HT-29 (cell line): ENCODE measurements at places on chromosomes 2 and 18. TPM values are rescaled to one million over a fixed set of nuclear protein-coding genes. Genes with fewer than 3 reads are reported as not detected.
A peak's percentile ranks its signal among the peaks of the same experiment; 100 is the strongest.

Gene GCKR
- total RNA-seq: 0.76 and 1.4 TPM in 2 replicates

Gene DOCK10
- total RNA-seq: not detected in 2 replicates

Gene OTOF
- under 0.01 TPM in 1 of 2 replicates, not detected in the other for total RNA-seq

- DNase-seq: no peak
Measured at GRCh38 chr2:224410946-224411561, 9.1 kb upstream of the FAM124B start.

- DNase-seq: no peak
Measured at GRCh38 chr2:215260097-215260677, 51.7 kb upstream of the ATIC start.

GRCh38 chr2:215843579-215843978 lies 169.8 kb downstream of the MREG start:
- DNase-seq: no peak

- no peak for DNase-seq
Measured at GRCh38 chr18:49094136-49094535, 143.4 kb upstream of the SMAD7 start.

- DNase-seq: peak; percentile 10
Measured at GRCh38 chr2:99653433-99653832, 163.6 kb upstream of the REV1 start.

DNA sequence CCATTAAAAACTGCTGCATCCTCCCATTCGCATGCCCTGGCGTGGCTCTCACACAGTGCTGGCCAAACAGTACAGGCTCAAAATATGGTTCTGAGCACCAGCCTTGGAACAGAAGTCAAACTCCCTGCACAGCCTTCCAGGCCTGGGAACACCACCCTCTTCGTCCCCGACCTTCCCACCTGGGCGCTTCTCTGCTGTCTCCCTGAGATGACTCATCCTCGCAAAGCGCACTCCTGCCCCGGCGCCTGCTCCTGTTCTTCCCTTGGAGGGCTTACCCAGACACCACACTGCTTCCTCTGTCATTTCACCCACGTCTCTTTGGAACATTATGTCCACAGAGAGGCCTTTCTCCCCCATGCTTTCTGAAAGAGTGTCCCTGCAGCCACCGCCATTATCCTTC lies 172.7 kb downstream of the L3MBTL4 start:
- no peak for DNase-seq

DNA sequence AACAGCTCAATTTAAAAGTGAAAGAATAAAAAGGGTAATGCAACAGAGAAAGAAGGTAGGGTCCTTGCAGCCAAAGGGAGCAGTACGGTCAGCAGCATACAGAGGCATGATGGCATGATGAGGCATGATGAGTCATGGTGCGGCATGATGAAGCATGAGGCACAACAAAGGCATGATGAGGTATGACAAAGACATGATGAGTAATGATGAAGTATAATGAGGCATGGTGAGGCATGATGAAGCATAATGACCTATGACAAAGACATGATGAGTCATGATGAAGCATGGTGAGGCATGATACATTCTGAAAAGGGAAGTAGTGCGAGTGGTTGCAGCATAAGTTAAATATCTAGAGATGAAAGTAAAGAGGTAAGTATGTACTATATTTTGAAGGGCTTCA lies 673.2 kb downstream of the TMEM182 start:
- DNase-seq: no peak

- no peak for DNase-seq
Measured at GRCh38 chr18:57776767-57777166, 26.3 kb downstream of the ATP8B1 start.

- DNase-seq: peak; percentile 81
Measured at GRCh38 chr2:112749755-112750559, 14.5 kb downstream of the CKAP2L start.

DNA sequence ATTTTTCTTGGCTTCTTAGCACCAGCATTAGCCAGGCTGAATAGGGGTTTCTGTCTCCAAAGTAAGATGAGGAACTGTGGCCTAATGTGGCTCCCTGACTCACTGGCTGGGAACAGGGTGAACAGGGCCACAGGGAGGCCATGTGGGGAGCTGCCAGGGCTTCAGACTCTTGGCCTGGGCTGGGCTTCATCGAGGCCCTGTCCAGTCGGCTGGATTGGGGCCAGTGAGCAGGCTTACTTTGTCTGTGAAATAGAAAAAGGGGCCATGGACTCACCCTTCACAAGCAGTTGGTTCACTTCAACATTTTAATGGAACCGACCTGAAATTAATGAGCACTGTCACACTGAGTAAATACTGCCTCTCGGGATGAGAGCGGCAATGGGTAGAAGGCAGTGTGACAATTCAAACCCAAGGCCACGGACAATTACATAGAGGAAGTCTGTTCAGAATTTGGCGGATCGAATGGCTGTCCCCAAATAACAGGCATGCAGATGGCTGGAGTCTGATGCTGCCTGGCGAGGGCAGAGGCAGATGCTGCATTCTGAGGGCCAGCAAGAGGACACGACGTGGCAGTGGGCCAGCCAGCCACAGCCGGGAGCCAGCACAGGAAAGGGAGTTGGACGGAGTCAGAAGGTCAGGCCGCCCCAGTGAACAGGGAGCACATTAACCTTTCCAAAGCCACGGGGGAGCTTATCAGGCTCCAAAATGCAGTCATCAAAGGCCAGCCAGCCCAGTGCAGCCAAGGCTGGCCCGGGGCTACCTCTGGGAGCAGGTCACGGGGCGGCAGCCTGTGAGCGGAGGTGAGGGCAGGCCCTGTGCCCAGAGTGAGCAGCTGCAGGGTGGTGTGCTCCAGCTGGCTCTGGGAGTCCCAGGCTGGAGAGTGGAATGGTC lies 146.6 kb upstream of the REV1 start:
- no peak for DNase-seq

- DNase-seq: no peak
Measured at GRCh38 chr2:98020992-98021713, 25.4 kb upstream of the TMEM131 start.

GRCh38 chr2:33494155-33494779 lies 17.8 kb downstream of the RASGRP3 start:
- DNase-seq: no peak

- DNase-seq: no peak
Measured at GRCh38 chr2:8289111-8289510, 392.7 kb upstream of the ID2 start.

GRCh38 chr18:71352618-71353017 lies 1063.8 kb downstream of the SOCS6 start:
- DNase-seq: no peak

- DNase-seq: no peak
Measured at GRCh38 chr2:128250229-128251025, 68.2 kb downstream of the HS6ST1 start.

DNA sequence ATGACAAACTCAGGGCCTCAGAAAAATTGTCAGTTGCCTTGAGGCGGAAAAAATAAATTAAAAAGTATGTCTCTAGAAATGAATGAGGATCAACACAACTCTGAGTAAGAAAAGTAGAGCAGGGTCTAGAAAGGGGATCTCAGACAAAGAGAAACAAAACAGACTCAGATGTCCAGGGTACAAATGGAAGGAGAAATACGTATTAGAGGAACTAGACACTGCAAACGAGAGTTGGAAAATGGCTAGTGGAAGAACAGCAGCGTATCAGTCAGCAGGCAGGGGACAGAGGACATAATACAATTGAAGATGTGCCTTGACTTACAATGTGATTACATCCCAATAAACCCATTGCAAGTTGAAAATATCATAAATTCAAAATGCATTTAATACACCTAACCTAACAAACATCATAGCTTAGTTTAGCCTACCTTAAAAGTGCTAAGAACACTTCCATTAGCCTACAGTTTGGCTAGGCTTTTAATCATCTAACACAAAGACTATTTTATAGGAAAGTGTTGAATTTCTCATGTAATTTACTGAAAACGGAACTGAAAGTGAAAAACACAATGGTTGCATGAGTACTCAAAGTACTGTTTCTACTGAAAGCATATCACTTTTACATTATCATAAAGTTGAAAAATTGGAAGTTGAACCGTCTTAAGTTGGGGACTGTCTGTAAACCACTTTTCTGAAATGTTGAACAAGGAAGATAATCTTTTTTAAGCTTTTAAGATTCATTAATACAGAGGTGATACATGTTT lies 182.8 kb downstream of the NBAS start:
- DNase-seq: no peak
